ENCODE measurements at places on chromosomes 5 and 9.

DNA sequence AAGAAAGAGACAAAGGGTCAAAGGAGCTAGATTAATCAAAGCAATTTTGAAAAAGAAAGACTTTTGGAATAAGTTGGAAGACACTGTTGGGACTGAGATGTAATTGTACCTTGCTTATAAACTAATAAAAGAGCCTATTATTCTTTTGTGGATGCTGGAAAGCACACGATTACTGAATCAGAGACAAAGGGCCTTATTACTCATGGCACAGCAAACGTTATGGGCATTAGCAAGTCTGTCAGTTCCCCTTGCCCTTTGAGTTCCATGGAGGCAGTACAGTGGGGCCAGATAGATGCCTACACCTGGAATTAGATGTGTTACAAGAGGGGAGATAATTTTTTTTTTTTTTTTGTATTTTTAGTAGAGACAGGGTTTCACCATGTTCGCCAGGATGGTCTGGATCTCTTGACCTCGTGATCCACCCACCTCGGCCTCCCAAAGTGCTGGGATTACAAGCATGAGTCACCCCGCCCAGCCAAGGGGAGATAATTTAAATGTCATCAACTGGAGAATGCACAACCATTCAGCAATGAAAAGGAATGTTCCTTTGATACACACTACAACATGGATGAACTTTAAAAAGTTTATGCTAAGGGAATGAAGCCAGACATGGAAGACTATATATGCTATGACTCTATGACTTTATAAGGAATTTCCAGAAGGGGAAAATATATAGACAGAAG lies 128.9 kb downstream of the STARD4 start:
- peak; percentile 70 for DNase-seq

DNA sequence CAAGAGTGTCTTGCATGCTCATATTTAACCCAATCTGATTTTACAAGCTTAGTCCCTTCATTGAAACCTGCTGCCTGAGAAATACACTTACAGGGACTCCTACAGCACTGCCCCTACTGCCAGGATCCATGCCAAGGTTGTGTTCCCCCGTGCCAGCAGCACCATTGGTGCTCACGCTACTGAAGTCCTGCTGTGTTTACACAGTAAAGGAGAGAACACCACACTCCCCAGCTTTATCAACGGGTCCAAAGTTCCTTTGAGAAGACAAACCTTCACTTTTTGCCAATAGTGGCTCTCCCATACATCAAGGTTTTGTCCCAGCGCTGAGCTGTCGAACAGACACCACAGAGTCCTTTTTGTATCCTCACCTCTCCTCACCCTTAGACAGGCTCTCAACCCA lies 155.1 kb upstream of the WWC1 start:
- no peak for DNase-seq

DNA sequence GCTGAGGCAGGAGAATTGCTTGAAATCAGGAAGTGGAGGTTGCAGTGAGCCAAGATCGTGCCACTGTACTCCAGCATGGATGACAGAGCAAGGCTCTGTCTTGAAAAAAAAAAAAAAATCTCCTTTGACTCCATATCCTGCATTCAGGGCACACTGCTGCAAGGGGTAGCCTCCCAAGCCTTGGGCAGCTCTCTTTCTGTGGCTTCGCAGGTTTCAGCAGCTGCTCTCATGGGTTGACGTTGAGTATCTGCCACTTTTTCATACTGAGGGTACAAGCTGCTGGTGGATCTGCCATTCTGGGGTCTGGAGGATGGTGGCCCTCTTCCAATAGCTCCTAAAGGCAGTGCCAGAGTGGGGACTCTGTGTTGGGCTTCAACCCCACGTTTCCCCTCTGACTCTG lies 2198.1 kb upstream of the WWC1 start:
- no peak for DNase-seq

- DNase-seq, result no peak
Measured at GRCh38 chr9:137234758-137235423, 4.2 kb downstream of the SLC34A3 start.

- peak; percentile 72 for DNase-seq
Measured at GRCh38 chr5:39253196-39253595, 33.8 kb upstream of the FYB1 start.

- no peak for DNase-seq
Measured at GRCh38 chr5:42235837-42236236, 187.4 kb upstream of the GHR start.

DNA sequence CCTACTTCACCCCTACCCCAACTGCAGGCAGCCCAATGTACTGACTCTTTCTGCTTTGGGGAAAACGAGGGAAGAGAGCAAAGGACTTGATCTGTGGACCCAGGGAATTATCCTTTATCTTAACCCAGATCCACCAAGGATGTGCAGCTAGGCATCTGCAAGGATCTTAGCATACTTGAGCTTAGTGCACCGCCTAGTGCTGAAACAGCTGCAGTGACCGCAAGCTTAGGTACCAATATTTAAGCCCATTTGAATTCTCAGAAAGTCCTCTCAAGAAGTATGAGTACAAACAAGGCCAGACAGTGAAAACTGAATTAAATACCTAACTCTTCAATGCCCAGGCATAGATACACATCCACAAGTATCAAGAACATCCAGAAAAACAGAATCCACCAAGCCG lies 576.7 kb upstream of the ADAMTS16 start:
- DNase-seq, result peak; percentile 33

- peak; percentile 32 for DNase-seq
Measured at GRCh38 chr9:2758162-2758897, 41.0 kb downstream of the KCNV2 start.

- peak; percentile 8 for DNase-seq
Measured at GRCh38 chr5:137580030-137580429, 80.9 kb upstream of the SPOCK1 start.

GRCh38 chr9:1575939-1576338 lies 439.2 kb upstream of the SMARCA2 start:
- DNase-seq, result no peak

GRCh38 chr5:135450336-135450735 lies 1.8 kb downstream of the TIFAB start:
- DNase-seq, result no peak

DNA sequence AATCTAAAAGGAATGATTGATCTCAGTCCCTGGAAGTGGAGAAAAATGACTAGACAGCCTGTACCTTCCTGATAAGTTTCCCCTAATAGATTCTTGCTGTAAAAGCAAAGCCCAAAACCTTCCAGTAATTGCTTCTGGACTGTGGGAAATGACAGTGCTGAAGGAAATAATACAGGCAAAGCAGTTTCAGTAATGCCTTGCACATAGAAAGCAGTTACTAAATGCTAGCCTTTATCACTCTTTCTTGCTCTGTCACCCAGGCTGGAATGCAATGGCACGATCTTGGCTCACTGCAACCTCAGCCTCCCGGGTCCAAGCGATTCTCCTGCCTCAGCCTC lies 50.3 kb downstream of the MAP1B start:
- DNase-seq, result peak; percentile 58

DNA sequence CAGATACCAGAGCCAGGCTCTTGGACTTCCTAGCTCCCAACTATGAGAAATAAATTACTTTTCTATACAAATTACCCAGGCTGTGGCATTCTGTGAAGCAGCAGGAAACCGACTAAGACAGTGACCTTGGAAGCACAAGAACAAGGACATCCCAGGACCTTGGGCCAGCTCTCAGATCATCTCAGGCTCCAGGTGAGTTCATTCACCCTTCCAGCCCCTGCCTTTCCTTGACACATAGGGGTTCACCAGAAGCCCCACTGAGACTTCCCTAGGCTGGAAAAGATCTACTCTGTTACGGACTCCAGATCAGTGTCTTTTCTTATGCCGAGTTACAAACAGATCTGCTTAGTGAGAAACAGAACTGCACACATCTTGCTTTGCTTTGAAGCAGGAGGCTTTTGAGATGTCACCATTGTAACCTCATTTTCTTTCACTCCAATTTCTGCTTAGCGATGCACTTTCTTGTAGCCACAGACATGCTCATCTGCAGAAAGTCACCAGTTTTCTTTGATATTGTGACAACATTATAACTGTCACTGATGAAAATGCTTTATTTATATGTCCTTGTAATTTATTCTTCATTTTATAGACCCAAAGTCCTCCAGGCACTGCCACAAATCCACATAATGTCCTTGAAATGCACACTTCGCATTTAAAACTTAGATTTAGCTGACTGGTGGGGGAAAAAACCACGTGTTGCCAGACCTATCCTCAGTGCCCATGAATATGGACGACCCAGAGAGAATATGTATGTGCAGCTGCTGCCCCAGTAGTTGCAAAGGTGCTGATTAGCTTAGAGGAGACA lies 8.1 kb downstream of the CD180 start:
- no peak for DNase-seq

GRCh38 chr9:87152256-87152655 lies 204.9 kb upstream of the GAS1 start:
- DNase-seq, result no peak

DNA sequence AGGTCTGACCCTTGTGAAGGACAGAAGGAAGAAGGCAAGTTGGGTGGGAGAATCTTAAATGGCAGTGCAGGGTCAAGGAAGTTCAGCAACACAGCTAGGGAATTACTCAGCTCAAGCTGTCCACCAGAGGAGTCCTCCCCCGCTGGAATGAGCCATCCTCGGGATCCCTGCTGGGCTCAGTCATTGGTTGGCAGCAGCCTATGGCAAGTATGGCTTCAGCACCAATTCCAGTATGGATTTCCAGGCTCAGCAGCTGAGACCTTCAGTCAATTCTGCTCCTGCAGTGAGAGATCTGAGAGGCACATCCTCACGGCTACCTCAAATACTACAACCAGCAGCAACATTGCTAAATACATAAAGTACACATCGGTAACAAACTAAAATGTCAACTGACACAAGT lies 280.6 kb upstream of the PIK3R1 start:
- DNase-seq, result no peak

GRCh38 chr9:4277531-4277991 lies 22.3 kb downstream of the GLIS3 start:
- no peak for DNase-seq

- DNase-seq, result peak; percentile 93
Measured at GRCh38 chr5:111680737-111681413, 76.1 kb downstream of the NREP start.

GRCh38 chr9:108544866-108545265 lies 310.9 kb downstream of the ACTL7B start:
- no peak for DNase-seq

DNA sequence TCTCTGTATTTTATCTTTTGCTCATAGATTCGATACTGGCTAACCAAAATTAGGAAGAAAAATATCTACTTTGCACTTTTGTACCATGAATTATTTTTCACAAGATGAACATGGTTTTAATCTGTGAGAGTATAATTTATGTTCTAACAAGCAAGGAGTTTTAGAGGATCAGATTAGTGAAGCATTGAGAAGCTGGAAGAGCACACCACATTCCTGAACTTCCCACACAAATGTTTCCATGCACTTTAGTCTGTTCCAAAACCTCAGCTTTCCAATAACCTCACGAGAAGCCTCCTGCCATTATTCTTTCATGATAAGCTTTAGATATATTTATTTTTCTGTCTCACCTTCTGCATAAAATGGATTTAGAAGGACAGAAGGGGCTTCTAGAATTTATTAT lies 98.7 kb upstream of the MPDZ start:
- DNase-seq, result peak; percentile 65

DNA sequence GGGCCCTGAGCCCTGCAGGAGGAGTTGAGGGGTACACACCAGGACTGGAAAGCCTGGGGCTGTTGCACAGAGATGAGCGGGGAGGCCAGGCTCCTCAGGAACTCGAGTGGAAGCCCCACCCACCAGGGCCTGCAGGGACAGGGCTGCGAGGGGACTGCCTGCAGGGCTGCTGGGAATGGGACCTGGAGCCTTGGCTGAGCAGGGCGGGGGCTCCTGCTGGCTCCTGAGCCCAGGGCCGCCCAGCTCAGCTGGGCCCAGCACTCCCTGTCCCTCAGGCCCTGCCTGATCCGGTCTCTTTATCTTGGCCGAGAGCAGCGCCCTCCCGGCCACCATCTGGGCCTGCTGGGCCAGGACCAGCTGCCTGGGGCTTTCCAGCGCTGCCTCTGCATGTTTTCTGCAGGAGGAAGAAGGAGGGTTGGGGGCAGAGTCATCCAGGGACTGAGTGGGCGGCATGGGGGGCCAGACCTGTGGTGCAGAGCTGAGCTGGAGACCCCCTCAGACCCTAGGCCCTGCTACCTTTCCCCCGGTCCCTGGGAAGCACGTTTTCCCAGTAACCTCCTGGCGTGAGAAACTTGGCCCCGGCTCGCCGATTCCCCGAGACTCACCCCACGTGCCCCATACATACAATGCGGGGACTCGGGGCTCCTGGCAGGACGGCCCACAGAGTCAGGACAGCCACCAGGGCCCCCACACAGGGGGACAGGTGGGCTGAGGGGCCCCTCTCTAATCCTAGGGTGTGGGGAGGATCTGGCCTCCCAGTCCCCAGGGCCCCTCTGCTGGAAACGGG lies 9.4 kb downstream of the LCN12 start:
- no peak for DNase-seq

Measured in GM23248 (cell line).